HT1080 (cell line): ENCODE measurements at places on chromosomes 4 and X. TPM values are rescaled to one million over a fixed set of nuclear protein-coding genes. Genes with fewer than 3 reads are reported as not detected.

The ZMYM3 gene
- 17.8 and 23.8 TPM in 2 replicates for total RNA-seq

The ACTRT1 gene
- not detected in 2 replicates for total RNA-seq

DNA sequence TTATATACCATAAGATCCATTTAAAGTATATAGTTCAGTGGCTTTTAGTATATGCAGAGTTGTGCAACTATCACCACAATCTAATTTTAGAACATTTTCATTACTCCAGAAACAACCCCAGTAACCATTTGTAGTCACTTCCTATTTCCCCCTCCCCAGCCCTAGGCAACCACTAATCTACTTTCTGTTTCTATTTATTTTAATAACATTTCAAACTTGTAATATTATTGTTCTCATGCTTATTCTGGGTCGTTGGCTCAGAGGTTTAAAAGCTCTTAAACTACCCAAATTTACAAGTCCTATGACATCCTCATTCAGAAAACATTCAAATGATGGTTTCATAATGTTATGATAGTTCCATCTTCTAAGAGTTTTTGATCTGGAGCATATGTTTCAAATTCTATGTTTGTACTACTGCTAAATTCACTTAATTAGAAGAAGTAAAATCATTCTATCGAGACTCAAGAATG, 18.4 kb downstream of the XIAP start:
- DNase-seq: no peak

- DNase-seq: peak; percentile 70
These were observed 88.4 kb downstream of the AFF2 start for GRCh38 chrX:148588649-148589310.
